ENCODE measurements at places on chromosomes 1 and 21. TPM values are rescaled to one million over a fixed set of nuclear protein-coding genes. Genes with fewer than 3 reads are reported as not detected.
A peak's percentile ranks its signal among the peaks of the same experiment; 100 is the strongest.

DNA sequence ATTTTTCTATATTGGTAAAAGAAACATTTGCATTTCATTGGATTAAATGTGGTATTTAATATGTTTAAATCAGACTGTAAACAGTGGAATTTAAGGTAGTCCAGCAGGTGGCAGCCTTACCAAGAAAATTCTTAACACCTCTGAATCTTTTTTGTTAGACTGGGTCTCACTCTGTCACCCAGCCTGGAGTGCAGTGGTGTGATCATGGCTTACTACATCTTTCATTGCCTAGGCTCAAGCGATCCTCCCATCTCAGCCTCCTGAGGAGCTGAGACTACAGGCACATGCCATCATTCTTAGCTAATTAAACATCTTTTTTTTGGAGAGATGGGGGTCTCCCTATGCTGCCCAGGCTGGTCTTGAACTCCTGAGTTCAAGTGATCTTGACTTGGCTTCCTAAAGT is 98.8 kb downstream of the RABGAP1L start:
- peak; percentile 5 for DNase-seq

DNA sequence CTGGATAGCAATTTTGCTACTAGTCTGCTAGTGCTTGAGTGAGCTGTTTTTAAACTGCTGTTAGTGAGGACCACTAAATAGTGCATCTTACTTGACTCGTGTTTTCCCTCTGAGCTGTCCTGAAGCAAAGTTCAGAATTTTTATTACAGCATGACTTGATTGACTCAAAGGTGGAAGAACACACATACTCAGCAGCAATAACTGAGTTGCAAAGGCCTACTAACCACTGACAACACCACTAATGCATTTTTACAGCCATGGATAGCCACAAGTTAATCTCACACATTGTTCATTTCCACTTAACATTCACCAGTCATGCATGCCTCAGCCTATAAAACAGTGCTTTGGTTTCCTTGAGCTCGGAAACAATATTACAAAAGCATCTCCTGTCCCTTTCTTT is 148.7 kb downstream of the RUNX1 start:
- DNase-seq = no peak

DNA sequence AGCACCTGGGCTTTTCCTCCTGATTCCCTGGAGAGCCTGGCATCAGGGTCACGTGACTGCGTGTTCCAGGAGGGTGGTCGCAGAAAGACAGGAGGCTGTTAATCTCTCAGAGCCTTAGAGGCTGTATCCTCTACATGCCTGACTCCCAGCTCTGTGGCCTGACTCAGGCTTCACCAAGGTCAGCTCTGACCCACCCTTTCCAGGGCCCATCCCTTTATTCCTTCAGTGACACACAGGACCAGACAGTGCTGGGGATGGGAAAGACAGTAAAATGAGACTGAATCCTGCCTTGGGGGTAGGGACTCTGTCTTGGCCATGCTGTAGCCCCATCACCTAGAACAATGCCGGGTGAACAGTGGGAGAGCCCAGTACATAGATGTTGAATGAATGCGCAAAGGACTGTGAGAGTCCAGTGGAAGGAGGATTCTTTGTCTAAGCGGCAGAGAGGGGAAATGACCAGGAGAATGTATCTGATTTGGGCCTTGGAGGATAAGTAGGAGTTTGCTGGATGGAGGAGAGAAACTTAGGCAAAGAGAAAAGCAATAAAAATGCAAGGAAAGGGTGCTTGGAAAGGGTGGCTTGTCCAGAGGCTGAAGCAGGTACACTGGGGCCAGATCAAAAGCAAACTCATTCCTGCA is 33.0 kb downstream of the EPHX1 start:
- no peak for DNase-seq

GRCh38 chr21:33109574-33110339 is 39.8 kb downstream of the OLIG1 start:
- no peak for DNase-seq

- no peak for DNase-seq
Observed at GRCh38 chr1:198543670-198544260, 3.3 kb upstream of the ATP6V1G3 start.

DNA sequence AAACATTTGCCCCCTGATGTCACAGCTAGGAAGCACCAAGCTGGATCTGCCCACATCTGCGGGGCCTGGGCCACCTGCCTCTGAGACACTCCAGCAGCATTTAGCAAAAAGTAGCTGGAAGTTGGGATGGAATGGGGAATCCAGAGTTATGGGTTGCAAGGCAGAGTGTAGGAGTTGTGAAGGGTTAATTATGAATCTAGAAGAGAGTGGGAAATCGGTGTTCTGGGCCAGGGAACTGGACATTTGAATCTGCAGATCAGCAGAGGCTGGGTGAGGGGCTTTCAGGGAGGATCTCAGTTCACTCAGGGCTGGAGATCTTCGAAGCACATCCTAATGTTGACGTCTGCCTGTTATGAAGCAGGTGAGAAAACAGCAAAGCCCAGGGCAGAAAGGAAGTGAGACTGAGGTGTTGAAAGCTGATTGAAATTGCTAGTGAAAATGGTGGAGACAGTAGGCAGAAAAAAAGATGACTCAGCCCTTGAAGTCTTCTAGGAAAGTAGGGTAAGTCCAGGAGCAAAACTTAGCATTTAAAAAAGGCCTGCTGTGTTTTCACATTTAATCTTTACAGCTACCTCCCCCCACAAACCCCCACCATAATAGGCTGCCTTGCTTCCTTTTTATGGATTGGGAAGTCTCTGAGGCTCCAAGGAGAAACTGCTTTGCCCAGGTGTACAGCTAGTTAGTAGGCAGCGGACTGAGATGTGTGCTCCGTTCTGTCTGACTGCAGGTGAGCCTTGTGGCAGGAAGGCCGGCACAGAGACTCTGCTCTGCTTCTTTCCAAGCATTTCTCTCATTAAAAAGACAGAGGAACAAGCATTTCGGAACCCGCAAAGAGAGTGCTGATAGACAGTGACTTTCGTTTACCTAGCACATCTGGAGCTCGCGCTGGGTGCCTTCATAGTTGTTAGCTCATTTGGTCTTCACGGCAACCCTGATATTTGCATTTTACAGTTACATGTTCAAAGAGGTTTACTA is 7.2 kb downstream of the VANGL1 start:
- no peak for DNase-seq

AIRE gene
- not detected for total RNA-seq

ZSWIM5 gene
- 22.6 TPM for total RNA-seq

PHLDA3 gene
- total RNA-seq = 9.8 TPM
